Stimulated activated CD4-positive, alpha-beta T cell treated with anti-CD3 and anti-CD28 coated beads, Interleukin-1b, Interleukin-23, amount 100 ng/mL, for 1 hour (primary cell): ENCODE measurements at places on chromosomes 4 and X.

DNA sequence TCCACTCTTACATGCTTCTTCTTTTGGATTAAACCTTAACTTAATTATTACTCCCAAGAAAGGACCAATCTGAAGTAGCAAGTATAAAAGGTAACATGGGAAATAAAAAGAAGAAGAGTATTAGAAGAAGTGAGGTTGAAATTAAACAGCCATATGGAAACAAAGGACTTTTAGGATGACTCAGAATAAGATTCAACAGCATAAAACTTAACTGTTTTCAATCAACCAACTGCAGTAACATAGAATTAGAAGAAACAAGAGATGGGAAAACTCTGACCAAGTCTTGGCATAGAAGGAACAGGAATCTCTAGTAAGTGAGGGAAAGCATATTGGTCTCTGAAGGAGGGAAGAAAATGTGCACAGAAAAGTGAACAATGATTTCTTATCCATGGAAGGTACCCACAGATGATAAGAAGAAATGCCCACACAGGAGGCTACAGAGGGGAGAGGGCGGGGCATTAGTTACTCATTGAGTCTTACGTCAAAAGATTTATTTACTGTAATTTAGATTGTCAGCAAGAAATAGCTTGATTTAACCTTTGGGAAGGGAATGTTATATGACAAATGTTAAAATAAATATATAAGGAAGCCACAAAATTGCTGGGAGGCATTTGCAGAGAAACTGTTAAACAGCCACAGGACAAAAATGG, 177.3 kb downstream of the BANK1 start:
- no peak for DNase-seq

DNA sequence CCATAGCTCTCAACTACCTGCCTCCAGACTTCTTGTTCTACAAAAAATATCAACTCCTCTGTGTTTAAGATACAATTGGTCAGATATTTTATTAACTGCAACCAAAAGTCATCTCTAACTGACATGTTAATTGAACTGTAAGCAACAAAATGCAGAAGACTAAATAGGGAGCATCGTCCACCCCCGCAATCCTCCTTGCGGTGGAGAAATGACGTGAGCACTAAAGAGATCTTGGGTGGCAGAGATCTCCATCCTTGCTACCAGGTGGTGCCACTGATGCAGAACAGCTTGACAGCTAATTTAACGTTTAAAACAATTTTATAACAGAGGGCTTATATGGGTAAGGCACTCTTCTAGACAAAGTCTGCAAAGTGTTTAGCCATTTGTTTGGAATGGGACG, 164.4 kb upstream of the FTHL17 start:
- no peak for DNase-seq

DNA sequence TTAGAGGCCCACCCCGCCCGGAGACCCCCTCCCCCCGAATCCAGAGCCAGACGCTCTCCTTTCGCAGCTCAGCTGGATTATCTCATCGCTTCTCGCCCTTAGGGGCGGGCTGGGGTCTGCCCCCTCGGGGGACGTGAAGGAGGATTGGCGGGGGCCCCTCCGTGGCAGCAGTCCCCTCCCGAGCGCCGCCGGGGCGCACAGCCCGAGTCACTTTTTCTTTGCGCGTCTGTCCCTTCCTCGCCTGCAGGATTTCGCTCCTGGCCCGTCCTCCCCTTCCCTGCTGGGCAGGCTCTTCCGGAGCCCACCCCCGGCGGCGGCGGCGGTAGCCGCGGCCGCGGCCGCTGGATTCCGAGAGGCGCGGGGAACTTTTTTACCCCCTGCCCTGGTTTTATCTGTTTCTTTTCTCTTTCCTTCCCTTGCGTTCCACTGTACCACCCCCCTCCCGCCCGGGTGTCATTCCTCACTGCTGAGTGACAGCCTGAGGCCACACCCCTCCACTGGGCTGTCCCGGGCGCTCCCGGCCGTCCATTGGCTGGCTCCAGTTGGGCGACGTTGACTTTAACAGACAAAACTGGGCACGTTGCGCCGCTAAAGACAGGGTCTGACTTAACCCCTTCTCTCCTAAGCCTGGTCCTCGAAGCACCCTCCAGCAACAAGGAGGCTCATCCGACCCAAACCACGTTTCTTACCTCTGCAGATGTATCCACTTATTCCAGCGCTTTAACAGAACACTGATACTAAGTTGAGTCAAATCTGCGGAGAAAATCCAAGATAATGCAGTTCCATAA, 492 bp upstream of the NKX3-2 start:
- DNase-seq: no peak

GRCh38 chrX:13101441-13102139, 57.2 kb upstream of the FAM9C start:
- peak; percentile 22 for DNase-seq

- no peak for DNase-seq
Observed at GRCh38 chr4:100056701-100057100, 106.6 kb upstream of the H2AZ1 start.

DNA sequence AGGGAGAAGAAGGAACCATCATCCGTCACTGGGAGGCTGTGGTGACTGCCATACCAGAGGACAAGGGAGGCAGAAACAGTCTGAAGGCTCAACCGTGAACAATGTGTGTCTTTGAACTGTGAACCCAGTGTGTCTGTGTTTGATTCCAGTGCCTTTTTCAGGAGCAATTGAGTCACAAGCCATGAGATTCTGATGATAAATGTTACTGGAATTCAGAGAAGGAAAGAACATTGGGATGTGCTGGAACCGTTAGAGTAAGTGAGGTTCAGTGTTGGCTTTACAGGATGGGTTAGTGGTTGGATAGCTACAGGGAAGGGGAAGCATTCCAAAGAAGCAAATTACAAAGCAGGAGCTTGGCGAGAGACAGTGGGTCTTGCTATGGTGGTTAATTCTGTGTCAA, 464.4 kb downstream of the TRIML1 start:
- DNase-seq: no peak

- no peak for DNase-seq
Observed at GRCh38 chr4:102687982-102688433, 72.8 kb downstream of the MANBA start.

GRCh38 chr4:64713256-64713840, 304.1 kb upstream of the TECRL start:
- DNase-seq: no peak

- no peak for DNase-seq
Observed at GRCh38 chrX:66751136-66751782, 112.4 kb upstream of the EDA2R start.

- no peak for DNase-seq
Observed at GRCh38 chr4:1797298-1797860, 4.3 kb downstream of the FGFR3 start.

- no peak for DNase-seq
Observed at GRCh38 chr4:76545226-76545884, 110.3 kb downstream of the SHROOM3 start.

DNA sequence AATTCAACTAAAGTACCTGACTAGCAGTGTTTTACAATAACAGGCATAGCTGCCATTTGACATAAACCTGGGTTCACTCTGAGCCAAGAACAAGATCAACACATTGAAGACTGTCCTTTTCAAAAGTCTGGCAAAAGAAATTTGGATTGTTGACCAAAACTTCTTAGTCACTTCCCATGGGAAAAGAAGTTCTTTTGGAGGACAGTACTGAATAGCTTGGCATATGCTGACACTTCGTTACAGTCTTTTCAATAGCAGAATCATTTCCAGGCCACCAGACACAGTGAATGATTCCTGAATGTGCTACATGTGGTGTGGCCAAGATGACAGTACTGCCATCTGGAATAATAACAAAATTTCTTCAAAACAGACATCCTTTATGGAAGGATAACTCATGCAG, 560.3 kb downstream of the GRID2 start:
- DNase-seq: no peak

GRCh38 chr4:168618577-168619265, 121.9 kb downstream of the PALLD start:
- no peak for DNase-seq

- no peak for DNase-seq
Observed at GRCh38 chrX:17278961-17279360, 96.0 kb upstream of the NHS start.

- DNase-seq: no peak
Observed at GRCh38 chr4:88097301-88097700, 61.1 kb downstream of the ABCG2 start.

- DNase-seq: no peak
Observed at GRCh38 chrX:48936429-48937053, 17.7 kb upstream of the PIM2 start.

DNA sequence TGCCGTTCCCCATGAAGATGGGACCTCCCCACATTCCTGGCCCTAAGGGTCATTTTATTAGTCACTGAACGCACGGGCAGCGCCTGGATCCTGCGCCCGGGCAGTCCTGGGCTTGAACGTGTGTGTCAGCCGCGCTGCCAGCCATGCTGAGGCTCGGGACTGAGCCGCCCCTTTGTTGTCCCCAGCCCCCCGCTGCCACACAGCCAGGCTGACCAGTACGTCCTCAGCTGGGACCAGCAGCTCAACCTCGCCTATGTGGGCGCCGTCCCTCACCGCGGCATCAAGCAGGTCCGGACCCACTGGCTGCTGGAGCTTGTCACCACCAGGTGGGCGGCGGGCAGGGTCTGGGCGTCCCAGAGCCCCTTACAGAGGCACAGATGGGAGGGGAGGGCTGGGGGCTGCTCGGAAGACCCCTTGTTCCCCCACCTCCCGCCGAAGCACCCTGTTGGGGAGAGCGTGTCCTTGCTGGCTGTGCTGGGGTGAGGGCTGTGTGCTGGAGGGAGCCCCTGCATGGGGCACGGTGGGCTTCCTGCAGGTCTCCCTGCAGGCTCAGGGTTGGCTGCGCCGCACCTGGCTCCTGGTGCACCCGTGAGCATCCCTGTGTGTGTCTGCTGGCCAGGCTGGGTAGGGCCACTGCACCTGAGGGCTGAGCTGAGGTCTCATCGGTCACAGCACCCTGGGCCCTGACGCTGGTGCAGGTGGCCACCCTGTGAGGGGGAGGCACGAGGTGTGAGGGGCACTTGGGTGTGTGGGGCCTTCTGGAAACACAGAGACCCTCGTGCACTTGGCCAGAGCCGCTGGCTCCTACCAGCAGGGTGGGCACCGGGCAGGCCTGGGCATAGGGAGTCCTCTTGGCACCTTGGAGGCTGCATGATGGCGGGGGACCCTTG, 1.0 kb downstream of the IDUA start:
- DNase-seq: no peak

DNA sequence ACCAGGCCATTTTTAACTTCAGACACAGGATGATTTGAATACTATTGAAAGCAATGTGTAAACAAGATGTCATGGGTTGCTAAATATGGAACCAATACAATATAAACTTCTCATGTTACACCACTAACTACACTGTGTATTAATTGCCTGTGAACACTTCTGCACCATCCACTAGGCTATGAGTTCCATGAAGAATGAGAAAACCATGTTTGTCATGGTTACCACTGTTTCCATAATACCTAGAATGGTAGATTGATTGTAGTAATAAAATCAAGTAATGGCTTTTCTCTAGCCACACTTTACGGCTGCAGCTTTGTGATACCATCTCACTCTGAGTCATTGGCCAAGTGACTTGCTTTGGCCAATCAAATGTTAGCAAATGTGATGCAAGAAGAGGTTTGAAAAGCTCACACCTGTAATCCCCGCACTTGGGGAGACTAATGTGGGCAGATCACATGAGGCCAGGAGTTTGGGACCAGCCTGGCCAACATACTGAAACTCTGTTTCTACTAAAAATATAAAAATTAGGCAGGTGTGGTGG, 19.9 kb upstream of the CYBB start:
- no peak for DNase-seq

GRCh38 chr4:4974727-4975126, 44.5 kb downstream of the CYTL1 start:
- no peak for DNase-seq

- DNase-seq: no peak
Observed at GRCh38 chr4:119647558-119647957, 19.0 kb upstream of the PDE5A start.

- no peak for DNase-seq
Observed at GRCh38 chr4:168124008-168124641, 31.8 kb downstream of the ANXA10 start.

- no peak for DNase-seq
Observed at GRCh38 chr4:41455206-41455605, 82.8 kb upstream of the LIMCH1 start.
